Sigmoid colon (tissue), 7 donors: ENCODE measurements at places on chromosomes 13 and 19. TPM values are rescaled to one million over a fixed set of nuclear protein-coding genes. Genes with fewer than 3 reads are reported as not detected.

DNA sequence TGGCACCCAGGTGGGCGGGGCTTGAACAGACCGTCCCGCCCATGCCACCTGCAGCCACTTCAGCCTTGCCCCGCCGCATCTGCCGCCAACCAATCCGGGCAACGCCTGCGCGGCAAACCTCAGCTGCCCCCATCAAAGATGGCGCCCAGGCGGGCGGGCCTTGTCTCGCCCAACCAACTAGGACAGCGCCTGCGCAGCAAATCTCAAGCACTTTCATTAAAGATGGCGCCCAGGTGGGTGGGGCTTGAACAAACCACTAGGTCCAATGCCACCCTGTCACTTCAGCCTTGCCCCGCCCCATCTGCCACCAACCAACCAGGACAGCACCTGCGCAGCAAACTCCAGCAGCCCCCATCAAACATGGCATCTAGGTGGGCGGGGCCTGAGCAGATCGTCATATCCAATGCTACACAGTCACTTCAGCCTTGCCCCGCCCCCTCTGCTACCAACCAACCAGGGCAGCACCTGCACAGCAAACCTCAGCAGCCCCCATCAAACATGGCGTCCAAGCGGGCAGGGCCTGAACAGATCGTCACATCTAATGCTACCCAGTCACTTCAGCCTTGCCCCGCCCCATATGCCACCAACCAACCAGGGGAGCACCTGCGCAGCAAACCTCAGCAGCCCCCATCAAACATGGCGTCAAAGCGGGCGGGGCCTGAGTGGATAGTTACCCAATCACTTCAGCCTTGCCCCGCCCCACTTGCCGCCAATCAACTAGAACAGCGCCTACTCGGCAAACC is 1.4 kb downstream of the PEG3 start:
- peak; percentile 100 for DNase-seq

GRCh38 chr19:7063339-7063738 is 4.9 kb upstream of the MBD3L3 start:
- DNase-seq, result no peak

GRCh38 chr19:2320049-2320448 is 8.3 kb downstream of the LSM7 start:
- DNase-seq, result no peak

GRCh38 chr13:90396266-90396665 is 951.2 kb upstream of the MIR17HG start:
- DNase-seq, result no peak

DNA sequence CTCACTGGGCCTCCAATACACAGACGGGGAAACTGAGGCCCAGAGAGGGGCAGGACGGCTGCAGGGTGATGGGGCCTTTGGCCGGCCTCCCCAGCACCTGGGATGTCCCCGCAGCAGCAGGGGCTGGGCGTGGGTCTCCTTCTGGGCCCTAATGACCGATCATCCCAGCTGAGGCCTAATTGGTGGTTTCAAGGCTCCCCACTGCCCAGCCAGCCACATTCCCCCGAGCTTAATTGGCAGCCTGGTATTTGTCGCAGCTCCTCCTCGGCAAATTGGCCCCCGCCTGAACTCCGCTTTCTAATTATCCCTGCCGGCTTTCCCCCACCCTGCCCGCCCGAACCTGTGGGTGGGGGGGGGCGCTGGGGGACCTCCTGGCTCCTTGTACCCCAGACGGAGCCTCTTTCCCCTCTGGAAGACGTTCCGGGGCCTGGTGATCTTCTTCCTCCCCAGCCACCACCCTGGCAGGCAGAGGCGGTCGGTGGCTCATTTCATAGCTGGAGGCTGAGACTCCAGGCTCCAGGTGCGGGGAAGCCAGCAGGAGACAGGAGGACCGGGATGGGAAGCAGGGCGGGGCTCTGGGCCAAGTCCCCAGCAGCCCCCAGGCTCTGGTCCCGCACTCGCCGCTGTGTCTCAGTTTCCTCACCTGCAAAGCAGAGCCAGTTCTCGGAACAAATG is 27.2 kb upstream of the WDR18 start:
- no peak for DNase-seq

GRCh38 chr19:10508707-10509106 is 5.6 kb upstream of the KEAP1 start:
- no peak for DNase-seq

GRCh38 chr13:50309882-50310594 is 294.8 kb downstream of the KCNRG start:
- no peak for DNase-seq

GRCh38 chr13:51955816-51956603 is 55.2 kb downstream of the ATP7B start:
- DNase-seq, result no peak

DNA sequence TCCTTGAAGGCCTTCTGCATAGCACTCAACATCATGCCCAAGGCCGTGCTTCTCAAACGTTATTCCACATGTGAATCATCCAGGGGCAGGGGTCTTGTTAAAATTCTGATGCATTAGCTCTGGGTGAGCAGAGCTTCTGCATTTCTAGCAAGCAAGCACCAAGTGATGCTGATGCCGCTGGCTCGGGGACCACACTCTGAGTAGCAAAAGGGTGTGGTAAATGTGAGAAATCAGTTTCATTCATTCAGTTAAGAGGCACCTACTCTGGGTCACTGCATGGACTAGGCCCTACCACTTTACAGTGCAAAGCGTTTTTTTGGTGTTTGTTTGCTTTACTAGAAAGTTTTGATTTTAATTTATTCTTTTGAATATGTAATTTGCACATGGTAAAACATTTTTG is 7.2 kb downstream of the KRTDAP start:
- DNase-seq, result no peak

DNA sequence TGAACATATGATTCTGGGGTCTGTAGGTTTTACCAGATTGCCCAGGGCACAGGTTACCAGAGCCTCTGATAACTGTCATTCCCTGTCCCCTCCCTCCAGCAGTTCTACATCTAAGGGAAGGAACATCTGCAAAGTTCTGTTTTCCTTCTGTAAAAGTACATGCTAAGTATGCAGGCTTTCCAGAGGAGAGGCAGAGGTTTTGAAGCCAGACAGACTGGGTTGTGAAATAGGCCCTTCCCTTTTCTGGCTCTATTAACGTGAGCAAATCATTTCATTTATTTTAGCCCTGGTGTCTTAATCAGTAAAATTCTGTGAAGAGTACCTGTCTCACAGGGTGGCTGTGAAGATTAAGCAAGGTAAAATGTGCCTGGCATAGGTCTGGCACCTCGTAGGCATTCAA is 66.1 kb upstream of the C1QTNF9 start:
- DNase-seq, result no peak

DNA sequence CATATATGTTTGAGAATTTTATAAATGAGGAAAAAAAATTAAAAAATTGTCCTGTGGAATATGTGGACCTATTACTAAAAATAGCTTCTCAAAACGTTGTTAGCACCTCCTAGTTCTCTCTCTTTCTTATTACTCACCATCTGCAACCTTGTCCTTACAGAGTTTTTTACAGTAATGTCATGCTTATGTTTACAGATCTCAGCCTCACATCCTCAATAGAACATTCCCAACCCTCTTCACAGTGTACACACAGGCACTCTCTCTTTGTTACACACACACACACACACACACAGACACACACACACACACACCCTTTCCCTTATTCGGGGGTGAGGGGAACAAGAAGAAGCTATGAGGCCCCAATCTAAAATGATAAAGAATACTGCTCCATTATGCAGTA is 197.7 kb downstream of the SLITRK6 start:
- DNase-seq, result no peak

GRCh38 chr13:74136084-74136658 is 2.0 kb upstream of the KLF12 start:
- DNase-seq, result peak; percentile 71

DNA sequence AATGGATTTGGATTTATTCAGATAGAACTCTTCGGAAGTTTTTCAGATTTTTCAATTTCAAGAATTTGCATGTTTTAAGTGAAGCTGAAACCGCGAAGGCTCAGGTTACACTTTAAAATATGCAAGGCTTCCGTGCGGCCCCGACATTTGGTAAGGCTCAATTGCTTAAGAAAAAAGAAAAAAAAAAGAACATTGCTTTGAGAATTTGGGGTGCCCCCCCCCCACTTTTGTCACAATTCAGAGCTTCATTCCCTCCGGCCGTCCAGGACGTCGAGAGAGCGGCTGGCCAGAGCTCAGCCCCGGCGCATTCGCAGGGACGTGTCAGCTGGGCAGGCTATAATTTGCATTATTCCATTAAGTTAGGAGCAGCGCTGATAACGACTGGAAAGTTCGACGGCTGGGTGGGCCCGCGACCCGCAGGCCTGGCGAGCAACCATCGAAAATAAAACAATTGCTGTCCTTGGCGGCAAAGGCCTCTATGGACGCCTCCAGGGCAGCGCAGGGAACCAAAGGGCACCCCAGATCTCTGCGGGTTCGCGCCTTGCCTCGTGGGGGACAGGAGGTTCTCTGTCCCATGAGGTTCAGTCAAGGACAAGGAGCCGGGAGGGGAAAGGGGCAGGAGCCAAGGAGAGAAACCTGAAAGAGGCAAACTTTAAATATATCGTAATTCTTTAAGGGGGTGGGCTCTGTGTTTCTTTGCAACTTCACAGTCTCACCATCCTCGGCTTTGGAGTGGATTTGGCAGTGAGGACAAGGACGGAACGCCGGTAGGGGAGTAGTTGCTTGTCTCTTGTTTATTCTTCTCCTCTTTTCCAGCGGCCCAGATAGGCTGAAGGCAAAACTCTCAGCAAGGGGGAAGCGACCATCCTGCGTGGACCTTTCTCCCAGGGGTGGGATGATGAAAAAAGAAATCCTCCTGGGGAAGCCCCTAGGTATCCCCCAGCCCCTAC is 7.0 kb downstream of the SOX21 start:
- DNase-seq, result no peak

GRCh38 chr19:23075031-23075733 is 41.6 kb upstream of the ZNF730 start:
- DNase-seq, result peak; percentile 76

- peak; percentile 68 for DNase-seq
Measured at GRCh38 chr19:2039089-2039958, 11.7 kb downstream of the MKNK2 start.

GRCh38 chr13:96744367-96745331 is 249.6 kb downstream of the OXGR1 start:
- DNase-seq, result no peak

DNA sequence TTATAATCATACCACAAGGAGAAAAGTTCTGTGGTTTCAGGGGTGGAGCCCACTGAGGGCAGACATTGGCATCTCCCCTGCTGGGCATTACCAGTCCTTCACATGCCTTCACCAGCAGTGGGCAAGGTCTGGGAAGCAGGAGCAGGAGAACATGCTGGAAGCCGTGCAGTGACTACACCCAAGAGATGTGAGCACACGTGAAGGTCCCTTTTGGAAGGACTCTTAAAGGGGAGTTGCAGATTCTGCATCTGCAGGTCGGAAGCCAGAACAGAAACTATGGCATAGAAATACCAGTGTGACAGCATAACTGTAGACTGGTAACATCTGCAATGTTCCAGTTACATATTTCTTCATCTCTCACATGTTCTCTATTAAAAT is 26.9 kb upstream of the KL start:
- no peak for DNase-seq

DNA sequence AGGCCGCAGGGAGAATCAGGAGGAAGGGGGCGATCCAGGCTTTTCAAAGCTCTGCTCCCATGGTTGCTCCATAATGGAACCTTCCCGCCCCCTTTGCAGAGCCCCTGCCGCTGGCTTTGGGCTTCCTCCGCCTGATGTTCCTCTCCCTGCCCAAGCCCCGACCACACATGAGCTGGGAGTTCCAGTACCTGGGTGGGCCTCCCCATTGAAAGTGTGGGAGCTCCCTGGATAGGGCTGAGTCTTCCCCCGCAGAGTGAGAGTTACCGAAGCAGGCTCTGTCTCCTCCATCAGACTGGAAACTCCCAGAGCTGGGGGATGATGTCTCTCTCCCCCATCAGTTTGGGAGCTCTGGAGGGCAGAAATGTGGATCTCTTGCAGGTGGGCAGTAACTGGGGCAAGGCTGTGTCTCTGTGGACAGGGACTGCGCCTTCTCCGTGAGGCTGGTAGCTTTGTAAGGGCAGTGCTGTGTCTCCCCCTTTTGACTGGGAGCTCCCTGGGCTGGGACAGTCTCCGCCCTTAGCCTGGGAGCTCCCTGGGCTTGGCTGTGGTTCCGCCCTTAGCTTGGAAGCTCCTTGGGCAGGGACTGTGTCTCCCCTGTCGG is 722 bp downstream of the DCAF15 start:
- DNase-seq, result peak; percentile 66

- no peak for DNase-seq
Measured at GRCh38 chr13:93422980-93423543, 196.5 kb downstream of the GPC6 start.

DNA sequence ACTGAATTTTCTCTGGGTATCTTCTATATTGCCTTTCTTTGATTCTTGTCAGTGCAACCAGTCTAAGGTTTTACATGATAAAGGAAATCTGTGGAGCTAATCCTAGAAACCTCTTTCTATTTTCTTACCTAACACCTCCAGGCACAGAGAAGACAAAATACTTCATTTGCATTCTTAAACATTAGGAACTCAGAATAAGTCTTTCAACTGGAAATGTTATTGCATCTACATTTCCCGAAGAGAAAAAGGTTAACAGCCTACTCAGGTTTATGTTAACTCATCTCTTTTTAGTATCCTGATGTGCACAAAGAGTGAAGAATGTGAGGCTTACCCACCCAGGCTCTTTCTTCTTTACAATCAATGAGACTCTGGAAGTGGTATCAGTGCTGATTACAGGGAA is 106.7 kb downstream of the PCCA start:
- no peak for DNase-seq

DNA sequence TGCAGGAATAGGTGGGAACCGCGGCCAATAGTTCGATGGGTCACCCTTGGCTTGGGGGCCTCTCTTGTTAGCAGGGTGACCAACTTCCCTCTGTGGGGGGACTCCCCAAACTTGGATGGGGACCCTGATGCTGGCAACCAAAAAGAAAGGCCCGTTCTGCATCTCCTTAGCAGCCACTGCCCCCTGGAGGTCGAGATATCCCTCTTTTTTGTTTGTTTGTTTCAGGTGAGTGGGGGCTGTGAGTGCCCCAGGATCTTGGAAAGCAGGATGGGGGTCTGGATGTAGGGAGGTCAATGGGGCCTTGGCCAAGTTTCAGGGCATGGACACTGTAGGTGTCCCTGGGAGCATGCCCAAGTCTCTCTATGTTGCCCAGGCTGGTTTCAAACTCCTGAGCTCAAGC is 7.7 kb upstream of the CRTC1 start:
- DNase-seq, result no peak

DNA sequence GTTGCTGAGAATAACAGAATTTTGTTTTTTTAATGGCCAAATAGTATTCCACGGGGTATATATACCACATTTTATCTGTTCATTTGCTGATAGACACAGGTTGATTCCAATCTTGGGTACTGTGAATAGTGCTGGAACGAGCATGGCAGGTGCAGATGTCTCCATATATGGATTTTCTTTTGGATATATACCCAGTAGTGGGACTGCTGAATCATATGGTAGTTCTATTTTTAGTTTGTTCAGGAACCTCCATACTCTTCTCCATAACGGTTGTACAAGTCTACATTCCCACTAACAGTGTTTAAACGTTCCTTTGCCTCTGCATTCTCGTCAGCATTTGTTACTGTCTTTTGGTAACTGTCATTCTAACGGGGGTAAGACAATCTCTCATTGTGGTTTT is 17.3 kb downstream of the ANKRD10 start:
- no peak for DNase-seq

Gene TMC4
- 13.9 TPM for polyA plus RNA-seq

Gene WASF3
- polyA plus RNA-seq, result 2.6 TPM

Gene SBSN
- polyA plus RNA-seq, result 0.17 TPM

Gene CEACAM4
- not detected for polyA plus RNA-seq

Gene KIR2DL4
- polyA plus RNA-seq, result not detected

Gene ZNF563
- 1.8 TPM for polyA plus RNA-seq

Gene PINLYP
- 1.4 TPM for polyA plus RNA-seq

Gene EPSTI1
- polyA plus RNA-seq, result 6.6 TPM

Gene ZNRF4
- not detected for polyA plus RNA-seq

Gene NDUFA7
- 115 TPM for polyA plus RNA-seq

Gene CNOT3
- polyA plus RNA-seq, result 32.9 TPM

Gene ZSWIM9
- polyA plus RNA-seq, result 6.0 TPM
